ENCODE measurements at places on chromosomes 2 and 18.

DNA sequence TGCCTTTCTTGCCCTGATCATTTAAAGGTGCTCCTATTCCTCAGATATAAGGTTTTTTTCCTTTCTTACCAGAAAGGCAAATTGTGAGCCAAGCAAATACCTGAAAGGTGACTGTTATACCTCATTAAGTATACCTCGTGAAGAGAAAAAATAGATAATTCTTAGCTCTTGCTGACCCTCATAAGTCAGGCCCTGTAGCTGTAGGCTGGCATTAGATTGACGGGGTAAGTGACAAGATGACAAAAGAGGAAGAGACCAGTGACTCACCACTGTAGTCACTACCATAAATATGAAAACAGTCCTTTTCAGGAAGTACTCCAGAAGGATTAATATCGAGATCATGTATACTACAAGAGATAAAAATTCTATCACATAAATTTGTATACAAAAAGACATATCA, 104.6 kb downstream of the PTPN4 start:
- no peak for DNase-seq

DNA sequence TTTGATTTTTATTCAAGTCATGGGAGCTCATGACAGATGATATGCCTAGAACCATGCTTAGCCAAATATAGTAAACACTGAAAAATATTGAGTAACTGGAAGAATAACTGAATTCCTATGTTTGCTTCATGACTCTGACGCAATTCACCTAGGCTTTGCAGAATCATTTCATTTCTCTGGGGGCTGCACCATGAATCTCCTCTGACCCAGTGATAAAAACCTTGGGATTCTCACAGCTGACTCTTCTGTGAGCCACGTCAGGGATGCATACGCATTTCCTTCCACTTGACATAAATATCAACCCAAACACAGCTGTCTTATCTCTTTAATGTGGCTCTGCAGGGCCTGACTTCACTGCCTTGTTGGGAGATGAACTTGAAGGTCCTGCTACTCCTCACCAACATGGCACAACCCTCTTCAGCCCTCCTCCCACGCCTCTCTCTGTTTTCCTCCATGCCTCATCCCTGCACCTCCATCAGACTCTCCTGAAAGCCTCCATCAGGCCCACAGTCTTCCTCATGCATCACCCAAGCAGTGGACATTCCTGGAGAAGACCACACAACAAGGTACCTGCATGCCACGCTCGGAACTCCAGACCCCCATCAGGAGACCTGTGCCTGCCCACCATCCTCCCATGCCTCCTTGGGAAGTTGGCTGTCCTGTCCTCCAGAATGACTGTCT, 29.8 kb downstream of the COL6A3 start:
- no peak for DNase-seq

DNA sequence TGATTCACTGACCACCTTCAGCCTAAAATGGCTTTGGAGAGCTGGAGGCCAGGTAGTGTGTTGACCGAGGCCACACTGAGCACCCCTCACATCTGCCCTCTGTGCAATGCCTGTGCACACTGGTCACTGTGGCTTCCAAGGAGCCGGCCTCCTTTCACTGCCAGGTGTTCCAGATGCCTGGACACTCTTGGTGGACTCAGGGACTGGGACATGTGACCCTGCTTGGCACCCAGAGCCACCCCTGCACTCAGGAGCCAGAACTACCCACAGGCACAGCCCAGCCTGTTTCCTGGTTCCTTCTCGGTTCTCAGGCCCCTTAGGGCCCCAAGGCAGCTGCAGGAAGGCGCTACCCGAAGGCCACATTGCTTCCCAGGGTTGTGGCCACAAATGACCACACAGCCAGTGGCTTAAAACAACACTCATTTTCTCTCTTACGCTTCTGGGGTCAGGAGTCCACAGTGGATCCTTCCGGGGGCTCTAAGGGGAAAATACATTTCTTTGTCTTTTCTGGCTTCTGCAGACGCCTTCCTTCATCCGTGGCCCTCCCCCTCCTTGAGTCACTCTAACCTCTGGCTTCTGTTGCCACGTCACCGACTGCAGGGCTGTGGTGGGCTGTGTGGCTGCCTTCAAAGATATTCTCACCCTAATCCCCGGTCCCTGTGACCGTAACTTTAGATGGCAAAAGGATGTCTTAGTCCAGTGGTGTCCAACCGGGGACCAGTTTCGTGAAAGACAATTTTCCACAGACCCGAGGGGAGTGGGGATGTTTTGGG, 78.6 kb downstream of the ASB1 start:
- DNase-seq, result no peak

DNA sequence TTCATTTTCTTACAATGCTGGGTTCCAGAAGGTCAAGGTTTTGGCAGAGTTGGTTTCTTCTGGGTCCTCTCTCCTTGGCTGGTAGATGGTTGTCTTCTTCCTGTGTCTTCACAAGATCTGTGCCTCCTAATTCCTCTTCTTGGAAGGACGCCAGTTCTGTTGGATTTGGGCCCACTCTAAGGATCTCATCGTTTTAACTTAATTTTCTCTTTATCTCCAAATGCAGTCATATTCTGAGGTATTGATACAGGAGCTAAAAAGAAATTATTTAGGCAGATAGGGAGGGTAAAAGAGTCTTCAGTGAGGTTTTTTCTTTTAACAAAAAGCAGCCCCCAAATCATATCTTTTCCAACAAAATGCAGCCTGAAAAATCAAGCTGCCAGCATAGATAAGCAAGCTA, 998.4 kb downstream of the SOCS6 start:
- no peak for DNase-seq

DNA sequence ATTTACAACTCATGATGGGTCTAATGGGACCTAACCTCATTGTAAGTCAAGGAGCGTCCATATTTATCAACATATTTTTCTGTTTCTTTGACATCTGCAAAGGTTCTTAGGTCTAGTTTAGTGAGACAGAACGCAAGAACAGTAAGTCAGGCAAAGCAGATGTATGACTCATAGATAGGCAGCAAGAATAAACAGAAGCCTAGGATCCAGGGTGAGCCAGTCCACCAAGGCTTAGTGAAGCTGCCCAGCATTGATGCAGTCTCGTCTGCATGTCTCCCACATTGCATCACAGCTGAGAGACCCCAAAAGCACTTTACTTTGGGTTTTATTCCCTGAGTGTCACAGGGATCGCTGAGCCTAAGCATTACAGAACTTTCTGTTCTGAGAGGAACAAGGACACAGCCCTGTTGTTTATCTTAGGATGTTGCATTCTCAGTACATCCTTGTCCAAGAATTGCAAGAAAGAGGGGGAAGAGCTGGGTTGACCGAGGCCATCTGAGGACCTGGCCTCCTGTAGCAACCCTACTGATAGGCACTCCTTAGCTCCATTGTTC, 29.6 kb upstream of the TMEM177 start:
- DNase-seq, result no peak

GRCh38 chr2:149725234-149725633, 137.7 kb upstream of the MMADHC start:
- DNase-seq, result no peak
